ENCODE measurements at places on chromosomes 2 and 18.

DNA sequence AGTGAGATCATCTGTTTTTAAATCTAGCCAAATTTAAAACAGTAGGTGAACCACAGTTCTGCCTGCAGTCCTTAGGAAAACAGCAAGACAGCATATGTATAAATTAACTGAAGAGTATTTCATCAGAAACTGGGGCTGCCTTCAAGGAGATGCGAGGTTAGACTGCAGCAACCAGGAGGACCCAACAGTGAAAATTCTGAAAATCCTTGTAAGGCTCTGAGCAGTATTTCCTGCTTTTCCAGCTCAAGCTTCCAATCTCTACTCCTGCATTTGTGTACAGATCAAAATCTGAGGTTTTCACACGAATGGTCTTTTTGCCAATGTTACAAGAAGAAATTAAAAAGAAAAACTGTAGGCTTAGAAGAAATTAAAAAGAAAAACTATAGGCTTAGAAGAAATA lies 43.7 kb downstream of the CERKL start:
- DNase-seq = no peak

GRCh38 chr2:9141091-9141667 lies 65.4 kb upstream of the ASAP2 start:
- no peak for DNase-seq

GRCh38 chr2:240933048-240933965 lies 27.2 kb downstream of the CROCC2 start:
- DNase-seq = no peak

DNA sequence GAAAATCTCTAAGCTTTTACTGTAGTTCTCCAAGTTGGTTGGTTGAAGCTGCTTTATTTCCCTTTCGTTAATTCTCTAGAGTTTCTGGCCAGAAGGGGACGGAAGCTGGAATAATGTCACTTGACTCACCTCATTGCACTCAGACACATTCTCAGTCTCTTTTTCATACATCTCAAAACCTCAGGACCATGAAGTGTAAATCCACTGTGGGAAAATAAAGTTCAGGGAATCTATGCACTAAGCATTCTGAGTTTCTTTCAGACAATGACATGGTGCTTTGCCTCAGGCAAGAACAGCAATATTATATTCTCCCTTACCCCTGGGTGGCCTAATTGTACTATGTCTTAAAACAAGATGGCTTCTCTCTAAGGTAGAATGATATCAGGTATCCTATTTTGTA lies 167.8 kb downstream of the PRPF40A start:
- DNase-seq = no peak

DNA sequence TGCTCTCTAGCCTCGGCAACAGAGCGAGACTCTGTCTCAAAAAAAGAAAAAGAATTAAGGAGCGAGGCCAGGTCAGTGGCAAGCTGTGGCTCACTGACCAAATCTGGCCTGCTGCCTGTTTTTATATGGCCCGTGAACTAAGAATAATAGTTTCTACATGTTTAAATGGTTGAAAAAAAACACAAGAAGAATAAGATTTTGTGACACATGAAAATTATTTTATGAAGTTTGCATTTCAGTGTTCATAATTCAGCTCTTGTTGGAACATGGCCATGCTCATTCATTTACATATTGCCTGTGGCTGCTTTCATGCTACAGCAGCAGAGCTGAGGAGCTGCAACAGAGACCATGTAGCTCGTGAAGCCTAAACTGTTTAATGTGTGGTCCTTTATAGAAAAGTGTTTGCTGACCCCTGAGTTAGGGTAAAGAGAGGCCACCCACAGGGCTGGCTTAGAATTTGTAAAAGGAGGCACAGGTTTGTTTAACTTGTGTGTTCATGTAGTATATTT lies 59.5 kb downstream of the MFSD6 start:
- no peak for DNase-seq

DNA sequence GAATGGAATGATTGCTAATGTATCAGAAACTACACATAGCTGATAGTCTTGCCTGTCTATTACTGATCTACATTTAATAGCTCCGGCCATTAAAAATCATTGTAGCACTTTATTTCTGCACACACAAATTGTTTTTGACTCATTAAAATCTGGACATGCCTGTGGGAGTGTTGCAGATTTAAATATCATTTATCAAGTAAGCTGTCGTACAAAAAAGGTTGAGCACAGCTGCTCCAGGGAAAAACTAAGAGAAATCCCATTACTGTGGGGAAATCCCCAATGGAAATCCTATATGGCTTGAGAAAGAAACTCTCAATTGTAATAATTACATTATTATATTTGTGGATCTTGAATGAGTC lies 99.6 kb upstream of the CERS6 start:
- no peak for DNase-seq

GRCh38 chr2:175864137-175864850 lies 137.8 kb downstream of the LNPK start:
- DNase-seq = no peak

- no peak for DNase-seq
These were observed 309.9 kb upstream of the ZNF521 start for GRCh38 chr18:25661831-25662230.

DNA sequence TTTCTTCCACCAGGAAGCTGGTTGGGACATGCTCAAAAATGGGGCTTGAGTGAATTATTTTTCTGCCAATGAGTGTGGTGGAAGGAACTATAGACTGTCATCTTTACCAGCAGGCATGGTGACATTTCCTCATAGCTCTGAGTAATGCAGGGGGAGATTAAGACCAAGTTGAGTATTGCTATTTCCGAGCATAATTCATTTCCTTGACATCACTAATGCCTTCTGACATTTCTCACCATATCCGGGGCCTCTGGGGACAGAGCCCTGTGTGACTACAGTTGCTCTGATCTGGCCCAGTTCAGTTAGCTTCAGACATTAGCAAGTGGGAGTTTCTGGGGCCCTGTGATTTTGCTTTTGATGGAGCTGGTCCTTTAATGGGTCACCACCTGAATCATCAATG lies 410.4 kb downstream of the MEIS1 start:
- DNase-seq = no peak

DNA sequence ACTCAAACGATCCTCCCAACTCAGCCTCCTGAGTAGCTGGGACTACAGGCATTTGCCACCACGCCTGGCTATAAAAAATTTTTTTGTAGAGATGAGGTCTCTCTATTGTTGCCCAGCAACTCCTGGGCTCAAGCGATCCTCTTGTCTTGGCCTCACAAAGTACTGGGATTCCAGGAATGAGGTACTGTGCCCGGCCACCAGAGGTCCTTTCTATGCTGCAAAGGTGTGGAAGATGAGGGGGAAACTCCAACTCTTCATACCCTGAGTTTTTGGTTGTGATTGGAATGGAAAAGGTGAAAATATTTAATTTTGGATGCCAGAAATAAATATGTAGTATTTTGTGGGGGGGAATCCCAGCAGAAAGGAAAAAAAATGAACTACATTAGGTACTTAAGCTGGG lies 36.0 kb downstream of the MRPL33 start:
- peak; percentile 40 for DNase-seq

GRCh38 chr2:158484892-158485556 lies 28.3 kb downstream of the PKP4 start:
- DNase-seq = no peak

- peak; percentile 56 for DNase-seq
These were observed 2.4 kb downstream of the CYP26B1 start for GRCh38 chr2:72145289-72145657.

GRCh38 chr2:213119061-213119809 lies 32.2 kb downstream of the IKZF2 start:
- no peak for DNase-seq

- DNase-seq = no peak
These were observed 239.4 kb downstream of the DYSF start for GRCh38 chr2:71692621-71693277.

DNA sequence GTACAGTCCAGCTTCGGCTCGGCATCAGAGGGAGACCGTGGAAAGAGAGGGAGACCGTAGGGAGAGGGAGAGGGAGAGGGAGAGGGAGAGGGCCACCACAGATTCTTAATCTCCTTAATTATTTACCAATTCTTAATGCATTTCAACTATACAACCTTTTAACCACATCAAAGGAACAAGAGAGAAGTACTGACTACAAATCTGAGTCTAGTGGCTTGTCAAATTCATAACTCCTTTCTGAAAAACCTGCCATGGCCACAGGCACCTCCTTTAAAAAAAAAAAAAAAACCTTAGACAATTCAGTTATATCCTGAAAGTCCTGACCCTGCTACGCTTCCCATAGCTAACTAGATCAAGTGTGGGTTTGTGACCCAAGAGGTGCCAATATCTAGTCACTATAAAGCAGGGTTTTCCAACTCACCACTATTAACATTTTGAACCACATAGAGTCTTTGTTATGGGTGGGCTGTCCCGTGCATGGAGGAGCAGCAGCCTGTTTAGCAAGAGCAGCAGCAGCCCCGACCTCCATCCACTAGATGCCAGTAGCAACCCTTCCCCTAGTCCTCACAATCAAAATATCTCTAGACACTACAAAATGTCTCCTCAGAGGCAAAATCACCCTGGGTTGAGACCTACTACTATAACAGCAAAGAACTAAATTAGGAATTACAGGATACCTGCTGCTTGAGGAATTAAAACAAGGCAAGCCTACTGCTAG lies 6.8 kb downstream of the ESCO1 start:
- DNase-seq = peak; percentile 37

DNA sequence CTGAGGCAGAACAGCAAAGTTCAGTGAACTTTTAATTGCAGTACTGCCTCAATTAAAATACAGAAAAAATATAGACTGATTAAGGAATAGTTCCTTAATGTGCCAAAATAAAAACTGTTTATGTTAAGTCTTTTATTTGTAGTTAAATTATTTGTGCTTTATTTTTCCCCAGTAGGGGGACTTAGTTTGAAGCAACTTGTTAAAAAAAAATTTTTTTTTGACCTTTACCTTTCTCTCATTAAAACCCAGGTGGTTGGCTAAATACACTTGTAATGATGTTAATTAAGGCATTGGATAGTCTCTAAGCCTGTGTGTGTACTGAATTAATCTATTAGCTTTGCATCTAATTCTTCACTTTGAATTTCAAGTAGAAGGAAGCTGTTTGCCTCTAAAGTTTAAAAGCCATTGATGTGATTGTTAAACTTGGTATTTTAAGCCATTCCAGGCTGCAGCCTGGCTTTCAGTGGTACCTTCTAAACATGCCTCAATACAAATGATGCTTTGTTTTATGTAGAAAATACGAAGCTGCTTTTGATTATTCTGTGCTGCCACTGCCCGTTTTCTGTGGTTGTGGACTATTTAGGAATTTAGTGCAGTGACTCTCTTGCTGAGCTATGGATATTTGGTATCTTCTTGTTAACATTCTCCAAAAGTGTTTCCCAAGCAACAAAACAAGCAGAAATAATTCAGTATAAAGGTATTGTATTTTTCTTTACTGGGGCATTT lies 102.9 kb downstream of the TANC1 start:
- DNase-seq = no peak

- no peak for DNase-seq
These were observed 21.7 kb upstream of the ZNF385B start for GRCh38 chr2:179882851-179883806.

DNA sequence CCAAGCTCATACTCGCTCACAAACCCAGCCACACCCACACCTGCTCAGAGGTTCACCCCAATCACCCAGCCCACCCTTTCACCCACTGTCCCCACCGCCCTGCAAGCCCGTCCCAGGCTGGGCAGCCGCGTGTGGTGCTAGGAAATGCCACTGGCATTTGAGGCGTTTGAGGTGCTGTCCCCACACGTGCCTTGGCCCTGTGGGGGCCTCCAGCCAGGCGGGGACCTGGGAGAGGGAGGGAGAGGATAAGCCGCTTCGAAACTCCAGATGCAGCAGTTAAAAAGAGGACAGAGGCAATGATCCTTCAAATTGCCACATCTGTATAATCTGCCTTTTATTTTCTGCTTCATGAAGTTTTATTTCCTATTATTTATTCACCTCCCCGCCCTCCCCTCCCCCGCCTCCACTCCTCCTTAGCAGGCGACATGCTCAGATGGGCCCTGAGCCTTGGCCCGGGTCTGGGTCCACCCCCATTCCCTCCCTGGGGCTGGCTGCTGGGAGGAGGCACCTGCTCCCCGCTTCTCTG lies 35.9 kb downstream of the PSD4 start:
- DNase-seq = peak; percentile 61

DNA sequence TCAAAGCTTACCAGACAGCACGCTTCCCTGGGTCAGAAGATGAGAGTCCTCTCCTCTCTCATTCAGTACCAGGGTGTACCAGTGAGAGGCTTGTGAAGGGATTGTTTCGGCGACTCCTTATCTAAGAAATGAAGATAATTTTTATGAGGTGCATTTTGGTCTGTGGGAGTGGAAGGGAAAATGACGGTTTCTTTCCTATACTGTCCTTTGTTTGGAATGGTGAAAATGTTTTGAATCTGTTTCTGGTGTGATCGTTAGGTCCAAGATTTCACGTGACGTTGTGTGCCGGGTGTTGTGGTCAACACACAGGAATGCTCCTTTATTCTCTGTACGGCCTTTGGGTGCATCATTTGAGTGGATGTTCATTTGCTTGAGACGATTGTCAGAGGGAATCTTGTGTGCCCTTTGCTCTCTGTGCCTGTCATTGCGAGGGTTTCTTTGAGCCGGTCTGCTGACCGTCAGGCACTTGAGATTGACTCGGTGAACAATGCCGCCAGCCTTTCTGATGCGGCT lies 183.5 kb downstream of the AGAP1 start:
- DNase-seq = no peak

- no peak for DNase-seq
These were observed 32.2 kb downstream of the PELI1 start for GRCh38 chr2:64112016-64112415.

GRCh38 chr2:41970988-41971660 lies 76.7 kb upstream of the PKDCC start:
- DNase-seq = no peak

- DNase-seq = no peak
These were observed 62.1 kb downstream of the SCN3A start for GRCh38 chr2:165141601-165142354.

- DNase-seq = no peak
These were observed 83.4 kb upstream of the CYP20A1 start for GRCh38 chr2:203155406-203155805.

DNA sequence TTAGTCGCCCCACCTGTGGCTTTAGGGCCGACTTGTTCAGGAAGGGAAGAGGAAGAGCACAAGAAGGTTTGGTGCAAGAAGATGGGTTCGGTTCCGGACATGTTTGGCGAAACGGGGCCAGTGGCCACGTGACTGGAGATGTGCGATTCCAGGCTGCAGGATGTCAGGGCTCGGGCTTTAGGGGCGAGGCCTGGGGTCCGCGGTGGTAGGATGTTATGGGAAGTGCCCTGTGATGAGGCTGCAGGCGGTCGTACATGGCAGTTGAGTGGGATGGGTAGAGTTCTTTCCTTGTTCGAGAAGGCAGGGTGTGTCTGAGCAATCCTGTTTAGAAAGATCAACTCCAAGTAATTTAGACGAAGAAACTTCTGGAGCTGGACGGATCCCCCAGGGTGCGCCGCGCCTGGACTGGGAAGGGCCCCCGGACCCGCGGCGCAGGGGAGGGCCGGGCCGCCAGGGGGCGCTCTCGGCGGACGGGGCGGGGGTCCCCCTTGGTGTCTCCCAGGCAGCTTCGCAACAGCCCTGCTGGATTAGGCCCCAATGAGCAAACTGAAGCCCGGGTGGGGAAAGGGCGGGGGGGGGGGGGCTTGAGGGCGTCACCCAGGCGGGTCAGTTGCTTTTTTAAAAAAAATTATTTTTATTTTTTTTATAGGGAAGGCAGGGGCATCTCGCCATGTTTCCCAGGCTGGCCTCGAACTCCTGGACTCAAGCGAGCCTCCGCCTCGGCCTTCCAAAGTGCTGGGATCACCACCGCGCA lies 17.2 kb upstream of the SDC1 start:
- DNase-seq = no peak

GRCh38 chr18:6648581-6648980 lies 80.9 kb upstream of the ARHGAP28 start:
- no peak for DNase-seq
